Activated CD4-positive, alpha-beta T cell treated with anti-CD3 and anti-CD28 coated beads, Interleukin-2, amount 10 ng/mL, durations not matched to agents 24 days and 14 days (primary cell): ENCODE measurements at places on chromosomes 1 and 21. TPM values are rescaled to one million over a fixed set of nuclear protein-coding genes. Genes with fewer than 3 reads are reported as not detected.

Gene SLC6A9
- total RNA-seq: 6.3 and 6.5 TPM in 2 replicates

Gene SLC22A15
- 0.23 and 0.36 TPM in 2 replicates for total RNA-seq

Gene HMCN1
- not detected in 2 replicates for total RNA-seq

Gene GALE
- 66.3 and 73.5 TPM in 2 replicates for total RNA-seq

Gene AKR7A2
- total RNA-seq: 33.6 and 35.4 TPM in 2 replicates

Gene F13B
- not detected in 2 replicates for total RNA-seq

Gene RBP7
- not detected in 2 replicates for total RNA-seq

Gene LINGO4
- not detected in 2 replicates for total RNA-seq

Gene TDRD5
- not detected in 2 replicates for total RNA-seq

- no peaks in the 10 kb centered on the region for H3K27me3 ChIP-seq
- no peak overlapping the region for H3K4me3 ChIP-seq
- no peak for DNase-seq
- H3K4me1 ChIP-seq: no peaks in the 10 kb centered on the region
- H3K36me3 ChIP-seq: no peaks in the 10 kb centered on the region
Observed at GRCh38 chr1:7448986-7449385, 322.1 kb upstream of the VAMP3 start.

GRCh38 chr1:172993640-172994039, 57.1 kb downstream of the TNFSF18 start:
- H3K4me1 ChIP-seq: no peaks in the 10 kb centered on the region
- no peak overlapping the region for H3K4me3 ChIP-seq
- no peak overlapping the region for H3K27ac ChIP-seq
- no peak for DNase-seq

DNA sequence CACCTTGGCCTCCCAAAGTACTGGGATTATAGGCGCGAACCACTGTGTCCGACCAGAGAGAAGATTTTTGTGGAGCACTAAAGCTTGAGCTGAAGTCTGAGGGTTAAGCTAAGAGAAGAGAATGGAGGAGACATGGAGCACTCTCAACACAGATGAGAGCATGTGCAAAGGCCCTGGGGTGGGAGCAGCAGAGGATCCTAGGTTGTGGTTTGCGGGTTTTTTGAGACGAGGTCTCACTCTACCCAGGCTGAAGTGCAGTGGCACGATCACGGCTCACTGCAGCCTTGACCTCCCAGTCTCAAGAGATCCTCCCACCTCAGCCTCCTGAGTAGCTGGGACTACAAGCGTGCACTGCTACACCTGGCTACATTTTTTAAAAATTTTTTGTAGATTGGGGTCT, 30.5 kb downstream of the FBXO2 start:
- no peaks in the 10 kb centered on the region for H3K36me3 ChIP-seq
- no peak for DNase-seq
- peaks cover 5% of the 10 kb centered on the region for H3K27me3 ChIP-seq
- no peak overlapping the region for H3K27ac ChIP-seq

DNA sequence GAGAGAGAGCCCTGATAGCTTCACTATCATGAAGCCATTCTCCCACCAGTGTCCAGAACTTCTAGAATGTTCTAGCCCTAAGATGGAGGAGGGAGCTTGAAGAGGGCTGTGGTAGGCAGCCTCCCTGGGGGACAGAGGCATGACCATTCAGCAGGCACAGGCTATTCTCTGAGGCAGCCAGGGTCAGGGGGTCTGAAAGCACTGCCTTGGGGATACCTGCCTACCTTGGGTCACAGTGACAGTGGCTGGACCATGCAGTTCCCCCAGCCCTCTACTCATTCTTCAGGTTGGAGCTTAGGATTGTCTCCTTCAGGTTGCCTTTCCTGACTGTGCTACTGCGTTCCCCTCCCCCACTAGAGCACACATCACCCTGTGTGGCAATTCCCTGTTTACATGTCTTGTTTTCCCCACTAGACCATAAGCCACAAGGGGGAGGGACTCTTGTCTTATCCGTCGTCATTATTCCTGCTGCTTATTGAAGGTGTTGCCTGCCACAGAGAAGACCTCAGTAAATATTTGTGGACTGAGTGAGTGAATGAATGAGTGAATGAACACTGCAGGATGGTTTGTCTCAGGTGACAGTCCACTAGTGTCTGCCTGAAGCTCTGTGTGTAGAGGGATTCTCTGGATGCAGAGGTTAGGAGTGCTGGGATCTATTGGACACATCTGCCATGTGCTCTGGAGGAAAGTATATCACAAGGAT, 5.2 kb downstream of the ZDHHC18 start:
- H3K4me3 ChIP-seq: peak overlapping the region; percentile 70
- peak; percentile 59 for DNase-seq
- peak overlapping the region; percentile 92 for H3K27ac ChIP-seq
- H3K36me3 ChIP-seq: peaks cover 77% of the 10 kb centered on the region
- H3K27me3 ChIP-seq: no peaks in the 10 kb centered on the region
- H3K4me1 ChIP-seq: peaks cover 70% of the 10 kb centered on the region

- H3K27ac ChIP-seq: no peak overlapping the region
- H3K4me3 ChIP-seq: no peak overlapping the region
- peaks cover 9% of the 10 kb centered on the region for H3K36me3 ChIP-seq
- H3K4me1 ChIP-seq: no peaks in the 10 kb centered on the region
- DNase-seq: no peak
Observed at GRCh38 chr21:39400173-39400572, 45.4 kb downstream of the LCA5L start.

GRCh38 chr1:70317087-70317486, 37.4 kb downstream of the ANKRD13C start:
- no peaks in the 10 kb centered on the region for H3K27me3 ChIP-seq
- DNase-seq: no peak
- no peak overlapping the region for H3K27ac ChIP-seq
- H3K4me3 ChIP-seq: no peak overlapping the region
- peaks cover 2% of the 10 kb centered on the region for H3K4me1 ChIP-seq

DNA sequence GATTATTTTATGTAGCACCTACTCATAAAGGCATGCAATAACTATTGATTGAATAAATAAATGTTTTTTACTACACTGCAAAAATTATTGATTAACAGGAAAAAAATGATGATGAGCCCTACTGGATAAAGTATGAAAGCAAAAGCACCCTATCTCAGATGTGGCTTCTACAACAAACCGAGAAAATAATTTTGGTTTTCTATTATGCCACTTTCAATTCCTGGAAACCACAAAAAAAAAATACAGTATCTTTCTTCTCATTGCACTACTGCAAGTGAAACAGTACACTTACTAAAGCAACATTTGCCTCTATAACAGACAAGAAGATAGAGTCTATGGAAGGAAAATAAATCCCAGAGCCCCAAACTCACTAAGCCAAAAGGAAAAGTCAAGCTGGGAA, 1882.4 kb downstream of the NCAM2 start:
- no peak overlapping the region for H3K27ac ChIP-seq
- H3K4me1 ChIP-seq: no peaks in the 10 kb centered on the region
- no peak overlapping the region for H3K4me3 ChIP-seq
- DNase-seq: no peak
- H3K27me3 ChIP-seq: no peaks in the 10 kb centered on the region

- H3K4me1 ChIP-seq: peaks cover 9% of the 10 kb centered on the region
- H3K27me3 ChIP-seq: no peaks in the 10 kb centered on the region
- no peak overlapping the region for H3K4me3 ChIP-seq
- peak; percentile 91 for DNase-seq
- no peak overlapping the region for H3K27ac ChIP-seq
Observed at GRCh38 chr1:17419626-17420328, 19.7 kb downstream of the RCC2 start.

DNA sequence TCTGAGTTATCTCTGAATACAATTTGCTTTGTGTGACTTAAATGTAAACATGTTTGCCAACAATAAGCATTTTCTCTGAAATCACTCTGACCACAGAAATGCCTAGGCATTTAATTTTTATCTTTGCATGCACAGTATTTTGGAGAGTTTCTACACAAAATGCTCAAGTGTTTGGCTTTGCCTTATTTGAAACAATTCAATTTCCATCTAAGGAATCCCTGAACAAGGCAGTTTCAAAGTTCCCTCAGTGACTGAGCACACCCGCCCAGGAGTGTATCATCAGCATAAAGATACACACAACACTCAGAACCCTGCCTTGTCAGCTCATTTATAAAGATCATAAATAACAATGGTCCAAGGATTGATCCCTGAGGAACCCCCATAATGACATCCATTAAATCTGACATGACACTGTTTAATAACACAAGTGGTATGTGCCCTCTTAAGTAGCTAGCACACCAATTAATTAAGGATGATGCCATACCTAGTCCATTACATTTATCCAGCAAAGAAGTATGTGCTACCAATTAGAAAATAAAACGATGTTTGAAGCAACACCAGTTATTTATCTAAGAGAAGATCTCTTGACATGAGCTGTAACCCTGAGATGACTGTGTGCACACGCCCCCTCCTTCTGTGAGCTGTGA, 585.8 kb downstream of the ADGRL2 start:
- H3K4me1 ChIP-seq: no peaks in the 10 kb centered on the region
- H3K36me3 ChIP-seq: no peaks in the 10 kb centered on the region
- H3K27me3 ChIP-seq: no peaks in the 10 kb centered on the region
- H3K27ac ChIP-seq: no peak overlapping the region
- DNase-seq: no peak

DNA sequence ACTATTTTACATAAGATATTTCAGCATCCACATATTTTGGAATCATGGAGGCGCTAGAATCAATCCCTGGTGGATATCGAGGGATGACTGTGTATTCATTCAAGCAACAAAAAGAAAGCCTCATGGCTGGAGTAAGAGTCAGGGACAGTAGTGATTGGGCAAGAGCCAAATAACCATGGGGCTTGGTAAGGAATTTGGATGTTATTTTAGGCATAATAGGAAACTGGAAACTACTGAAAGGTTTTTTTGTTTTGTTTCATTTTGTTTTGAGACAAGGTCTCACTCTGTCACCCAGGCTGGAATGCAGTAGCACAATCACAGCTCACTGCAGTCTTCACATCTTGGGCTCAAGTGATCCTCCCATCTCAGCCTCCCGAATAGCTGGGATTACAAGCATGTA, 33.8 kb upstream of the EYA3 start:
- no peak overlapping the region for H3K27ac ChIP-seq
- H3K4me1 ChIP-seq: peaks cover 2% of the 10 kb centered on the region
- no peak for DNase-seq
- no peak overlapping the region for H3K4me3 ChIP-seq
- H3K27me3 ChIP-seq: peaks cover 45% of the 10 kb centered on the region
- H3K36me3 ChIP-seq: no peaks in the 10 kb centered on the region

DNA sequence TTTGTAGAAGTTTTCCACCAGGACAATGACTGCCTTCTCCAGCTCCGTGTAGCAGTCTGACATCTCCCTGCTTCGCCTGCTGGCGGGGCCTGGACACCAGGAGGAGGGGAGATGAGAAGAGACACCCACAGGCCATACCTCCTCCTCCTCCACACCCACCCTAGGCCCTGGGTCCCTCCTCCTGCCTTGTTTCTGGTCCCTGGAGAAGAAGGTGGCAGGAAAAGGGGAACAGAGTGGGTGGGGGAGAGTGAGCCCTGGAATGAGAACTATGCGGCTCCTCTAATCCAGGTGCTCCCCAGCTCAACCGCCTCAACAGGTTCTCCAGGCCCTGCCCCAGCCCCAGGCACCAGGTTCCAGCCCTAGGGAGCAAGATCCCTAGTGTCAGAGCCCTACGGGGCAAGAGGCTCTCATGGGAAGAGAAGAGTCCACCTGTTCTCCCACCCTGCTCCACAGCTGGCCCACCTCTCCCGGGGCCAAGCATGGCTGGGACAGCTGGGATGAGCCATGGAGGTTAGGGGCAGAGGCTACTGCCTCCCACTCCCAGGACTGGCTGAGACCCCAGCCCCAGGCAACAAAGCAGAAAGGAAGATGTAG, 4.8 kb downstream of the S100A16 start:
- no peaks in the 10 kb centered on the region for H3K36me3 ChIP-seq
- H3K4me1 ChIP-seq: no peaks in the 10 kb centered on the region
- no peaks in the 10 kb centered on the region for H3K27me3 ChIP-seq
- DNase-seq: no peak
- no peak overlapping the region for H3K27ac ChIP-seq

DNA sequence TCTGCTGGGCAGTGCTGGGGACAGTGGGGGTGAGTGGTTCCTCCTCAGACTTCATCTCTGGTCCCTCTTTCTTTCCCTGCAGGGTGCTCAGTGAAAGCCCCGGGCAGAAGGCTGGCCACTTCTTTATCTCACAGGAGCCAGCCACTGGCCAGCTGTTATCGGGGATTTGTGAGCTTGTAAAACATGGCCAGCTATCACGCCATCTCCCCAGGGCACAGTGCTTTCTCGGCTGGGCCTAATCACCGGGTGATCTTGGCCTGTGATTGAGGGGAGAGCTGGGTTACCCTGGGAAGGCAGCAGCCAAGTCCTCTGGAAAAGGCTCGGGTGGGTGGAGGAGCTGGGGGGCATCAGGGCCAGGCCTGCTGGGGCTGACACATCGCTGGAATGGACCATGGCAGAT, 83.0 kb downstream of the IGSF21 start:
- no peaks in the 10 kb centered on the region for H3K4me1 ChIP-seq
- no peak for DNase-seq
- no peak overlapping the region for H3K27ac ChIP-seq
- no peaks in the 10 kb centered on the region for H3K36me3 ChIP-seq
- H3K27me3 ChIP-seq: peaks cover 2% of the 10 kb centered on the region

GRCh38 chr1:29599071-29599470, 362.7 kb downstream of the PTPRU start:
- peaks cover 3% of the 10 kb centered on the region for H3K27me3 ChIP-seq
- no peak for DNase-seq
- H3K36me3 ChIP-seq: no peaks in the 10 kb centered on the region
- no peak overlapping the region for H3K4me3 ChIP-seq
- H3K4me1 ChIP-seq: no peaks in the 10 kb centered on the region

GRCh38 chr1:172180501-172181285, 239.8 kb upstream of the C1orf105 start:
- H3K4me1 ChIP-seq: peaks cover 38% of the 10 kb centered on the region
- H3K27ac ChIP-seq: peak overlapping the region; percentile 96
- peak; percentile 84 for DNase-seq
- no peaks in the 10 kb centered on the region for H3K27me3 ChIP-seq
- peak overlapping the region; percentile 82 for H3K4me3 ChIP-seq
- H3K36me3 ChIP-seq: no peaks in the 10 kb centered on the region
